ENCODE measurements at places on chromosomes 1 and 21. TPM values are rescaled to one million over a fixed set of nuclear protein-coding genes. Genes with fewer than 3 reads are reported as not detected.

GRCh38 chr1:172601046-172601630, 57.8 kb upstream of the FASLG start:
- no peak for DNase-seq

GRCh38 chr1:212288615-212289014, 3.4 kb downstream of the PPP2R5A start:
- DNase-seq, result no peak

DNA sequence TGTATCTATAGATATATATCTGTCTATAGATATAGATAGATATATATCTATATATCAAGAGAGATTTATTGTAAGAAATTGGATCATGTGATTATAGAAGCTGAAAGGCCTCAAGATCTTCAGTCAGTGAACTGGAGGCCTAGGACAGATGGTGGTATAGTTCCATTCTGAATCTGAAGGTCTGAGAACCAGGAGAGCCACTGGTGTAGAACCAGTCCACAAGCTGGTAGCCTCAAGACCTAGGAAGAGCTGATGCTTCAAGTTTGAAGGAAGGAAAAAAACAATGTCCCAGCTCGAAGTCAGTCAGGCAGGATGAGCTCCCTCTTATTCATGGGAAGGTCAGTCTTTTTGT, 213.2 kb upstream of the JUN start:
- DNase-seq, result no peak

DNA sequence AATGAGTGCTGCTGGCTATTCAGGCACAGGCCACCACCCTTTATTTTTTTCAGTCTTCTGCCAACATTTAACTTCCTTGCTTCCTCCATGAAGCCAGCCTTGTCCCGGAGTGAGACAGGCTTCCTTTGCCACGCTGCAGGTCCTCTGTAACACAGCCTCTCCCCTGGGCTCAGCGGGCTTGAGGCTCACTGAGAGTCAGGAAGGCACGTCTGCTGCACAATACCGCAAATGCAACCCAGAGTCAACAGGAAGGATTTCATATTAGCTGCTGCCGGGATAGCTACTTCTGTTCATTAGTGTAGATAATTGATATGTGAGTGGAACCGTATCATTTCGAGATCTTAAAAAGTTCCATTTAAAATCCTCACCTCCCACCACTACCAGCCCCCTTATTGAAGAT, 22.5 kb downstream of the MYOG start:
- no peak for DNase-seq

DNA sequence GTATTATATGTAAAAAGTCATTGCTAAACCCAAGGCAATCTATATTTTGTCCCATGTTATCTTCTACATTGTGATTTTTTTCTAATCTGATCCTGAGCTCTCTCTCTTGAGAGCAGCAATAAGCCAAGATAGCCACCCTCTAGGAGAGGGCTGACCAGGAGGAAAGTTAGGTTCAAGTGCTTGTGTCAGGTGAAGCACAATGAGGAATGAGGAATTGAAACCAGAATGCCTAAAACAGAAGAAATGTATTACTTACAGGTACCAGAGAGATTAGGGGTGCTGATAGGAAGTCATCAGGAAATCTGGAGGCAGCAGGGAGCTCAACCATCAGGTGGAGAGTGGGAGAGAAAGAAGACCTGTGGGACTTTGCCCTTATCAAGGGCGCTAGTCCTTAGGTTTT, 85.5 kb upstream of the BARHL2 start:
- no peak for DNase-seq

DNA sequence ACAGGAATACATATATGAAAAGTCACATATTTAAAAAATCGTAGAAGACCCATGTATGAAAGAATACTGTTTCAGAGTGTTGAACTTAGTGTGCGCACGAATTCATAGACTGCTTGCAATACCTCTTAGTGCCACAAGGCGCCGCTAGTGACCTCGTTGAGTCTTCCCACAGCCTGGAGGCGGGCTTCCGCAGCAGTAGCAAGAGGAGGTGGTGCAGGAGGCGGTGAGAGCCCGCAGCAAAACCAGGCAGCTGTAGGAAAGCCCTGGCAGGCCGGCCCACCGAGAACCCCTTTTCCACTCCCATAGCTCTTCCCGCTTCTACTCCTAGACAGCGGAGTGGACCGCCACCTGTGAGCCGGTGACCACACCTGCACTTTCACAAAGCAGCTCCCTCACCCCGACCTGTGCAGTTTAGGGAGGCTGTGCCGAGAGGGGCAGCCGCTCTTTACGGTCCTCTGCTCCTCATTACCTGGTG, 23.5 kb downstream of the MTARC1 start:
- DNase-seq, result peak; percentile 83

DNA sequence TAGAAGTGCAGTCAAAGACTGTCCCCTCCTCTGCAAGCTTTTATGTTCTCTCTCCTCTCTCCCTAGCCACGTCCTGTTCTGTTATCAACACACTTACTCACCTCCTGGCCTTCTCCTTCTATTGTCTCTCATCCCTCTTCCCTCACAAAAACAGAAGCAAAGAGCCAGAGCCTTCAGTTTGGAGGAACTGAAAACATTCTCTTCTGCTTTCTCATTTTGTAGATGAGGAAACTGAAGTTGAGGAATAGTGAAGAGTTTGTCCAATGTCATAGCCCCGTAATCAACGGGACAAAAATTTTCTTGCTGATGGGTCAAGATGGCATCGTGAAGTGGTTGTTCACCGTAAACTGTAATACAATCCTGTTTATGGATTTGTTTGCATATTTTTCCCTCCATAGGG, 1.9 kb downstream of the NLRP3 start:
- no peak for DNase-seq

DNA sequence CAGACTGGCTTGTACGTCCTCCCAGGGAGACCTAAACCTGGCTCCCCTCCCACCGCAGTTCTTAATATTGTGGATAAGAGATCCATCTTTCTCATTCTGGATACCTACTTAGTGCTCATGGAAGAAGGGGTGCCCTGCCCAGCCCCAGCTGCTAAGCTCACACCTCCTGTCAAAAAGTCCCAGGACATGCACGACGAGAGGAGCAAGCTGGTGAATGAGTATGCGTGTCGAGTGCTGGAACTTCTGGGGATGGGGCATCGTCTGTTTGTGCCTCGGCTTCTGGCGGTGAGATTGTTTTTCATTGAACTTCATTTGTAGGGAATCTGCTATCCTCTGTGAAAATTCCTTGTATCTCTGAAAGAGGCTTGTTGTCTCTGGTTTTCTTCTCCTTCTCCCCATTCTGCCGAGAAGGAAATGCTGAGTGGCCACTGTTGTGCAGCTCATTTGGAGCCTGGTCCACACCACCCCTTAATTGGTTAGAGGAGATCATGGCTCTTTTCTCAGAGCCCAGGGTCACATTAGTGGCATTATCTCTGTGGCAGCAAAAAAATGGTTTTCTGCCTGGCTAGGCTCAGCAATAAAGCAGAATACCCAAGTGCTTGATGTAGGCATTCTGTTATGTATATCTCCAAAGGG, 199.4 kb upstream of the CACYBP start:
- no peak for DNase-seq

- no peak for DNase-seq
Measured at GRCh38 chr1:38235705-38236104, 189.1 kb upstream of the POU3F1 start.

The CDK11B gene
- 37.2 TPM for total RNA-seq

- DNase-seq, result no peak
Measured at GRCh38 chr1:229110986-229111385, 159.9 kb upstream of the RAB4A start.

The GJB4 gene
- not detected for total RNA-seq

GRCh38 chr1:36472656-36473055, 8.5 kb upstream of the MRPS15 start:
- DNase-seq, result no peak

The ETV3L gene
- 1.7 TPM for total RNA-seq

The MCOLN2 gene
- total RNA-seq, result 117 TPM

DNA sequence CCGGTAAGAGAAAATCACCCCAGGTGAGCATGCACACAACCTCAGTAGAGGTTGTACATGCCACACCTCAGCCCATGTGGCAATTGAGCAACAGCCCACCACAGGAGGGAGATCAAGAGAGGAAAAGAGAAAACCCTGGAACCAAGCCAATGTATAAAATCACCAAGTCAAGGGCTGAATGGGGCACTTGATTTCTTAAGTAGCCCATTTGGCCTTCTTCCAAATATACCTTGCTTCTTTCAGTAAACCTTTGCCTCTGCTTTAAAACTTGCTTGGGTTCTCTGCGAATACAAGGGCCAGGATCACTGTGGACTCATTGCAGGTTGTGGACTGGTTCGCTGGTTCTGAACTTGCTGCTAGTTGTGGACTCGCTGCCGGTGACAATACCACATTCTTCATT, 1814.0 kb downstream of the PLA2G4A start:
- DNase-seq, result no peak

- DNase-seq, result no peak
Measured at GRCh38 chr1:113074237-113074636, 1.2 kb downstream of the LRIG2 start.

DNA sequence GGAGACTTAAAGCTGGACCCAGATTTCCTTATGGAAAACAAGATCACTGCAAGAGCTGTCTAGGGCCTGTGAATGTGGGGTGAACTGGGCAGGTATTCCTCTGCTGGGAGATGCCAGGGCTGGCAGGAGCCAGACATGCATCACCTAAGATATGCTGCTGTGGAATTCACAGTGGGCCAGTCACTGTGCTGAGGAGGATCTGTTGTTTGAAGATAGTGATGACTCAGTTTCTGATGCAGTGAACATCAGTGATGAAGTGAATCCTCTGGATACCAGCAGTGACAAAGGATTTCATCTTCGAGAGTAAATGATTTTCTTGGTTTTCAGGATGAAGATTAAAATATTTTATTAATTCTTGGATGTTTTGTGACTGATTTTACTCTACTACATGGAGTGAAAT, 29.9 kb upstream of the CAMSAP2 start:
- DNase-seq, result no peak

The PRKCZ gene
- 10.8 TPM for total RNA-seq

The TMEM200B gene
- not detected for total RNA-seq

The INAVA gene
- total RNA-seq, result 0.86 TPM

The HHAT gene
- 0.56 TPM for total RNA-seq

The ACTRT2 gene
- not detected for total RNA-seq

- no peak for DNase-seq
Measured at GRCh38 chr1:177246710-177247580, 76.2 kb downstream of the BRINP2 start.

The GPR37L1 gene
- not detected for total RNA-seq

The PTCH2 gene
- total RNA-seq, result 1.9 TPM

DNA sequence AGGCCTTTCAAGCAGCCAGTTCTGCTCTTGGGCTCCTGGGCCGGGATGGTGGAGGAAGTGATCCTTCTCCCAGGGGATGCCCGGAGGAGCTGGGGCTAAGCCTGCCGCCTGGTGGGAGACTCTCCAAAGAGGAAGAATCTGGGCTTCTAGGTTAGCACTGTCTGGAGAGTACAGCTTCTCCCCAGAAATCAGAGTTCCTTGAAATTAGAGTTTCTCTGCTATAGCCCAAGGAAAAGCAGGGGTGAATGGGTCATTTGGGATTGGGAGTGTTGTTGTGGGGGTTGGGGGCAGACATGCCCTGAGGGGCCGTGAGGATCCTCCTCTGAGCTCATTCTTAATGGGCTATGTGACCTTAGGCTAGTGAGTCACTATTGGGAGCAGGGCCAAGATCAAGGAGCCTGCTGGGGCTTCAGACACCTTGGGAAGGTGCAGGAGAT, 6.5 kb downstream of the LGR6 start:
- DNase-seq, result no peak

GRCh38 chr21:16708101-16708835, 804.6 kb upstream of the CXADR start:
- no peak for DNase-seq

GRCh38 chr1:220500372-220500771, 27.6 kb upstream of the MARK1 start:
- no peak for DNase-seq

DNA sequence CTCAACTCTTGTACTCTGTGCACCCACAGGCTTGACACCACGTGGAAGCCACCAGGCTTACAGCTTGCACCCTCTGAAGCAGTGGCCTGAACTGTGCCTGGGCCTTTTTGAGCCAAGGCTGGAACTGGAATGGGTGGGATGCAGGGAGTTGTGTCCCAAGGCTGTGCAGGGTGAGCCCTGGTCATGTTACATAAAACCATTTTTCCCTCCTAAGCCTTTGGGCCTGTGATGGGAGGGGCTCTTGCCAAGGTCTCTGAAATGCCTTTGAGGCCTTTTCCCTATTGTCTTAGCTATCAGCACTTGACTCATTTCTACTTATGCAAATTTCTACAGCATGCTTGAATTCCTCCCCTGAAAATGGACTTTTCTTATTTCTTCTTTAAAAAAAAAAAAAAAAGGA, 14.1 kb downstream of the VN1R5 start:
- no peak for DNase-seq

DNA sequence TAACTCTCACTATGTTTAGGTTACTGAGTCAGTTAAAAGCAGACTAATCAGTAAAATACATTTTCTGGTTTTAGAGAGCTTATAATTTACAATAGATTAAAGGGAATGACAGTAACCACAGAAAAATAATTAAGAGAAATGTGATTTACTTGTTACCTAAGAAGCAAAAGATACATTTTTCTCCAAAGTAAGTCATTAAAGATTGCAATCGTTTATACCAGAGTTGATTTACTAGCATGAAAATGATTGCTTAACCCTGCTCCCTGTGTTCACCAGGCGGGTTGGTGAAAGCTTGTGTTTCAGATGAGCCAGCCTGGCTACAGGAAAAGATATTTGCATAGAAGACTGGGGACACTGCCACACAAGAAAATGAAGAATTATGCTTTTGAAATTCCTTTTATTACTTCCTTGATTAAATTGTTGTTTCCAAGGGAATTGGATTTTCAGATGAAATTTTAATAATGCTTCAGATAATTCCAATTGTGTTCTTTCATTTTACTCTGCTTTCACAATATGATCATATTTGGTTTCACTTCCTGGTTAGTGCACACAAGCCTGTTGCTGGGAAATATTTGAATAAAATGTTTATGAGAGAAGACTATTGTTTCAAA, 27.9 kb downstream of the LRRC8B start:
- DNase-seq, result no peak

GRCh38 chr1:158286487-158286886, 3.2 kb upstream of the CD1C start:
- no peak for DNase-seq

GRCh38 chr1:184194236-184194635, 142.7 kb downstream of the TSEN15 start:
- DNase-seq, result no peak

GRCh38 chr1:112144733-112145426, 155.4 kb upstream of the KCND3 start:
- DNase-seq, result no peak

GRCh38 chr21:37058261-37058660, 14.6 kb downstream of the PIGP start:
- no peak for DNase-seq

The HOOK1 gene
- total RNA-seq, result 1.1 TPM

GRCh38 chr1:96234299-96234698, 487.3 kb upstream of the PTBP2 start:
- DNase-seq, result no peak

Data from natural killer cell treated with Interleukin-12 subunit alpha and Interleukin-12 subunit beta and Interleukin-15 and Interleukin-18, amount 100 ng/mL, for 72 hours (primary cell).